ENCODE measurements at places on chromosomes 12 and 14.

- DNase-seq: no peak
Observed at GRCh38 chr12:110888256-110888991, 32.0 kb downstream of the MYL2 start.

GRCh38 chr14:105388110-105388951 lies 10.0 kb upstream of the TEX22 start:
- no peak for DNase-seq

DNA sequence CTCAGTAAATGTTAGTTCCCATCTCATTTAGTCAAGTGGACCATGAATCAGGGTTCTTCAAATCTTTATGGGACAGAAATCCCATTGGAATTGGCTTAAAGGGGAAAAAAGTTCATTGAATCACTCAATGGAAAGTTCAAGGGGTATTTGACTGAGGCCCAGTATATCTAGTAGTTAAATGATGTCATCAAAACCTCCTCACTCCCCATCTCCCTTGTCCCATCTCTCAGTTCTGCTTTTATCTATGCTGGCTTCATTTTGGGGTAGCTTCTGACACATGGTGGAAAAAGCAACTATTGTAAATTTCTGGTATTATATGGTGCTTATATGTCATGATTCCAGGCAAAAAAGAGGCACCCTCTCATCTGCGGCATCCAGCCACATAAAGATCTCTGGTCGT lies 51.9 kb downstream of the DAAM1 start:
- no peak for DNase-seq

GRCh38 chr12:89671469-89671868 lies 37.2 kb downstream of the ATP2B1 start:
- no peak for DNase-seq

DNA sequence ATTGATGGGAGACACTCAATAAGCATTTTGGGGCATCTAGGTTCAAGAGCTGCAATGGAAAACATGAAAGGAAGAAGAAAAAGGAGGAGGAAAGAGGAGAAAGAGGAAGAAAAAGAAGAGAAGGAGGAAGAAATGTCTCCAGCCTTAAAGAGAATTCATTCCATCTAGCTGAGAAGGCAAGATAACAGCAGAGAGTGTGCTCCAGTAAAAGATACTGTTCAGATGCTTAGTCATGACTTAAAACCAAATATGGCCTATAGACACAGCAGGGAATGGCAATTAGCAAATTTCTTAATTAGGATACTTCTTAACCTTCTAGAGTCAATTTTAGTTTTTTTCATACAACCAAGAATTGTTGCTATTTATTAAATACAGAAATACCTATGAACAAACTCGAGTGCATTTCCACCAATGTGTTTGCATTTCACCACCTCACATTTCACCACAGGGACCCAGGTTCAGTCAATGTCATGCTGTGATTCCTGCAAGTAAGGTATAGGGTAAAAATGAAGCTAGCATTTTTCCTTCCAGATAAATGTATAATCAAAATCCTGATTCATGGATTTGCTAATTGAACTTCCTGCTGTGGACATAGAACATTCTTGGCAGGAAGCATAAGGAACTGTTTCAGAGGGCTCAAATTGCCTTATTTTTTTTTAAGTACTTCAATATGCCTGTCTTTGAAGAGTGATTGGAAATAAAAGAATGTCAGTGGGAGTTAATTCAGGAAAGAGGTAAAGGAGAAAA lies 177.8 kb downstream of the RPS29 start:
- DNase-seq: no peak

- DNase-seq: no peak
Observed at GRCh38 chr14:75025082-75025481, 22.4 kb downstream of the EIF2B2 start.

DNA sequence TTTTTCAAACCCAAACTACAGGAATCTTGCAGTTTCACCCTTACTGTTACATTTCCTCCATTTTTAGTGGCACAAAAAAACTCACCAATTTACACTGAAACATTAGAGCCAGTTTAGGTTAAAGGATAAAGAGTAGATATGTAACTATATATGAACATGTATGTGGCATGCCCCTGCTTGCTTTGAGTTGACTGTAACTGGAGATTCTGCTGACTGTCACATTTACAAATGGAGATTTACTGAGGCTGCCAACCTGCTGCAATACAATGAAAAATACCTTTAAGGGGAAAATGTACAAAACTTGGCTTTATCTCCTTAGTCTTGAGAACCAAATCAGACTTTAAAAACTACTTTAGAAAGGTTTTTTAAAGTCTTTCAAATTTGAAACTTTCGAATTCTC lies 28.3 kb downstream of the STON2 start:
- DNase-seq: no peak

DNA sequence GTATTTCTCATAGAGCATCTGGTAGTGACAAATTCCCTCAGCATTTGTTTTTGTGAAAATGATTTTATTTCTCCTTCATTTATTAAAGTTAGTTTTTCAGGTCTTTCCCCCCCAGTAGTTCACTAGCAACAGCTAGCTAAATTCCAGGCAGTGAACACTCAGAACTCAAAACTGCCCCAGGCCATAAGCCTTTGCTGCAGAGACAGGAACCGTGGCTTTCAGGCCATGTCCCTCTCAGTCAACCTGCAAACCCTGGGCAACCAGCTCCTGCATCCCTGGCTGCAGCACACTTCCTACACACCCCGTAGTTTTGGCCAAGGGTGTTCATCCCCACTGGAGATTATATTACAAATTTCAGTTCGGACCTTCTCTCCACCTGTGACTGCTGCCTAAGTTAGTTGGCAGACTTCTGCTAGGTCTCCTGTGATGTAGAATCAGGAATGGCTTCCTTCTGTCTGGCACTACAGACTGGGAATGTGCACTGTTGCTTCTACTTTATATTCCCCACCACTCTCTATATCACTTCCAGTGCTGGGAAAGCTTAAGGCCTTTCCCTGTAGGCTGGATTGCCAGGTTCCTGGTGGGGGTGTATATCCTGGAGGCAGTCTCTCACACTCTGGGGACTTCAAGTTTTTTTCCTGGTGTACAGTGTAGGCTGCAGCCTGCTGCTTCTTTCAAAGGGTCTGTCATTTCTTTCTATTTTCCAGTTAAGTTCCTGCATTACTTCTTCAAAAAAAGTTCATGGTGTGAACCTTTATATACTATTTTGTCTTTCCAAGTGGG lies 924.4 kb upstream of the LRFN5 start:
- no peak for DNase-seq

DNA sequence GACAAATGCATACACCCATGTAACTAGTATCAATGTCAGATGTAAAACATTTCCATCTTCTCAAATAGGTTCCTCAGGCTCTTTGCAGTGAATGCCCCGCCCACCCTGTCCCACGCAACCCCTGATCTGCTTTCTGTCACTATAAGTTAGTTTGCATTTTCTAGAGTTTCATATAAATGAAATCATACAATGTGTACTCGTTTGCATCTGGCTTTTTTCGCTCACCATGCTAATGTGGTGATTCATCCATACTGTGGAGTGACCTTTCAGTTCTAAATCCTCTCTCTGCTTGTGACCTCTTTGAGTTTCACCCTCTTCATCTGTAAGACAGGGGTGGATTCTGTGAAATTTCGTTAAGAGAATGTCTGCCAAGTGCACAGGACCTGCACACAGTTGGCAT lies 30.6 kb upstream of the MSI1 start:
- no peak for DNase-seq

- DNase-seq: peak; percentile 77
Observed at GRCh38 chr14:44961151-44961553, 595 bp downstream of the KLHL28 start.

DNA sequence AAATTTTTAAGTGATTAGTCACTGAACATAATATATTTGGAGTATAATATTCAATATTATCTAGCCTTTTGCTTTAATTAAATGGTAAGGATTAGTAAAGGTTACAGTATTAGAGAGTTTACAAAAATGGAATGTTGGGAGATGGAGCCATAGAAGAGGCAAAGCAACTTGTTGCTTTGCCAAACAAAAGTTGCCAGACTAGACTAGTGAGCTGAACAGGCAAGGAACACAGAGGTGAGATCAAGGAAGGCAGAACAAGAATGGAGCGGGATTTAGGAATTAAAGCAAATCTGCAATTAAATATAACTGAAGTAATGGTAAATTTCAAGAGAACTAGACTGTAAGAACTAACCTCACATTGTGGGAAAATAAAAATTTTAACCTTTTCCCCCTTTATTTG lies 5.1 kb downstream of the ARF6 start:
- DNase-seq: no peak

GRCh38 chr14:73242357-73242901 lies 5.1 kb downstream of the PAPLN start:
- DNase-seq: no peak

GRCh38 chr12:122028165-122028904 lies 6.7 kb downstream of the BCL7A start:
- no peak for DNase-seq

DNA sequence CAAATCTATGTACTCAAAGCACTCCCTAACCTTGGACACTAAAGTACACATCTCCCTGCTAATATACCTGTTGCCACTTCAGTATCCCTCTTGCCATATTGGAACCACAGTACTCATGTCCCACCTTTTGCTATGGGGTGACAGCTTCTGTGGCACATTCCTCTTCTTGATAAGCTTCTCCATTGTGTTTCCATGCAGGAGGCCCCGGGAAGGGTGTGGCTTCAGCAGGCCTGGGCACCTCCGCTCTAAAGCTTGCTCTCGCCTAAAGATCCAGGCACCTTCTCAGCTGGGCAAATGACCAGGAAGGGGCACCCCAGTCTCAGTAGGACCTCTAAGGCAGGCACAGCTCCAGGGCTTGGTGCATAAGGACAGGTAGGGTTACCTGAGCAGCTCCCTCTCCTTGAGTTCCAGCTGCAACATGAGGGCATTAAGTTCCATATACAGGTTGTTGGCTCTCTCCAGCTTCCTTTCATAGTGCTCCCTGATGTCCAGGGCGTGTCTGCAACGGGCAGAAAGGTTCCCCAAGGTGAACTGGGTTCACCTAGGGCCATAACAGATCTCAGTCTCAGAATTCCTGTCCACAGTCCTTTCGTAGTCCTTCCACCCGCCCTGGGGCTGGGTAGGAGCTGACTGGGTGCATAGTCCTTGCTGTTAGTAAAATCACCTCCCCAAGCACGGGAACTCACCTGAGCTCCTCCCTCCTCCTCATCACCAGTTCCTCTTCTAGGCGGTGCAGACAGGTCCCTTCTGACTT lies 15.9 kb downstream of the MAP3K12 start:
- no peak for DNase-seq

- DNase-seq: no peak
Observed at GRCh38 chr12:96879301-96879700, 27.8 kb upstream of the NEDD1 start.

GRCh38 chr14:72638021-72638420 lies 255.9 kb downstream of the DPF3 start:
- DNase-seq: no peak

- no peak for DNase-seq
Observed at GRCh38 chr12:117342247-117342646, 19.2 kb downstream of the NOS1 start.

DNA sequence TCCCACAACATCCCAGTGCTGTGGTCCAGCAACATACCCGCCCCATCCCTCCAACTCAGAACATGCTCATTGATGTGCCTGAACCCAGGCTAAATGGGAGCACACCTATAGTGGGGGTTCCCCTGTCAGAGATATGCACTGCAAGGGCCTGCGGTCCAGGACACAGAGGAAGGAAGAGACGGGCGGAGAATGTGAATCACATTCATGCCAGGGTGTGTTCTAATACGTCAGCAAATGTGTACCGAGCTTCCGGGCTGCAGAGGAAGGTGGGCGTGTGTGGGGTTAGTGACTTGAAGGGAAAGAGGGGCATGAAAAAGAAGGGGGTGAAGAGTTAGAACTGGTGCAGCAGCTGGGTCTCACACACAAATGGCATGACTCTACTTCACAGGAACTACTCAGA lies 83.7 kb downstream of the DPF3 start:
- peak; percentile 86 for DNase-seq

GRCh38 chr12:68065687-68066086 lies 76.4 kb downstream of the IFNG-AS1 start:
- no peak for DNase-seq

- no peak for DNase-seq
Observed at GRCh38 chr12:128928361-128928760, 75.1 kb downstream of the GLT1D1 start.

GRCh38 chr14:77638771-77639171 lies 22.3 kb upstream of the SPTLC2 start:
- DNase-seq: no peak

- DNase-seq: no peak
Observed at GRCh38 chr14:74261288-74261687, 22.0 kb downstream of the VSX2 start.

GRCh38 chr14:38930022-38930421 lies 173.0 kb downstream of the SEC23A start:
- DNase-seq: no peak

DNA sequence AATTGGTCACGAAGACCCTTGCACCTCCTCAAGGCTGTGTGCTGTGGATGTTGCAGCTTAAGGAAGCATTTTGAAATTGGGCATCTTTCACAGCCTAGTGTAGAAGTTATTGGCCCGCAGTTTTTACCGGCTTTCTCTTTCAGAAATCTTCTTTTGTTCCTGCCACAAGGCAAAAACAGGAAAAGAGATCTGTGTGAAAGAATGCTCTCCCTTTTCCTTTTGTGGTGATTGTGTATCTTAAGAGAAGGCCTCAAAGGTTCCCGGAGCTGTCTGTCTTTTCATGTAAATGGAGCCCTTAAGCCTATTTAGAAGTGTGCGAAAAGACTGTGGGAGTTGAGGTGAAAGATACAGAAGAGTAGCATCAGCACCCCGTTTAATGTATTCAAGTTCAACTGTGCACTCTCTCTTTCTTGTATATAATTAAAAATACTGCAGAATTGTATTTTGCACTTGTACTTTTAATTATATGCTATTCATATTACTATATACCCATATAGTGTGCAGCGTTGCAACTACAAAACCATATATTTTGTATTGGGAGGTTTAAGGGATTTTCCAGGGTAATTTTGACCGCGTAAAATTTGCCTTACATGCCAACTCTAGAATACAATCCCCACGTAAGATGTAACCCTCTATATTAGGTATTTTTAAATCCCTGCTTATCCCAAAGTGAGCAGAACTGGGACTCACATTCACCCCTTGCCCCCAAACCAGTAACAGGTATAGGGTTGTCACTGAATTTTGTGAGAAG lies 441.7 kb downstream of the RAD51B start:
- DNase-seq: no peak

DNA sequence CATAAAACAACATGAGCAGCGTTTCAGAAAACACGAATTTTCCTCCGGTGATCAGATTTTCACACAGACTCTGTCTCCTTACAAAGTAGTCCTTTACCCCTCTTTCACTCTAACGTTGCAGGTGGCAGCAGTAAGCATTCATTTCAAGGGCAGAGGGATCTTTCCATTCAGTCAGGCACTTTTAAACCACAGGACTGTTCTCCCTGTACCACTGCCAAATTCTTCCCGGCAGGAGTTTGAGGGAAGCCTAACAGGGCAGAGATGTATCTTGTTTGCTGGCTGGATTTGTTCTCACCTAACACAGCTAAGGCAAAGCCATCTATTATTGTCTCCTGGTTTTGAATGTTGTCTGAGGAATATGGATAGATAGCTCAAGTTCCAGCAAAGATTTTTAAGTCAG lies 1187.3 kb upstream of the SEL1L start:
- no peak for DNase-seq

- peak; percentile 36 for DNase-seq
Observed at GRCh38 chr12:89951050-89951693, 242.5 kb upstream of the ATP2B1 start.
